Hypothalamus (tissue), 51 donors: ENCODE measurements at places on chromosomes 2 and 18.

DNA sequence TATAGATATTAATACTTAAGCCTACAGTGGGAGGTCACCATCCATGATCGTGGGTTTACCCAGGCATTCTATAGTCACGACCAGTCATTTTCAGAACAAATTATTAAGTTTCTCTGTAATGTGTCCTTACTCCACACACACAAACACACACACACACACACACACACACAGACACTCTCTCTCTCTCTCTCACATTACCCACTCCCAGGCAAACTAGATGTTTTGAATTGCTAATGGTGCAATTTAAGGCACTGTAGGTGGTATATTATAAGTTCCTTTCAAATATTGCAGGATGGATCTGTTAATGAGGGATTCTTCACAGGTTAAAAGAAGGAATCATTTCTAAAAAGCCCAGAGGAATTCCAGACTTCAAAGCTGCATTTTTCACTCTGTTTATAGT, 657.8 kb downstream of the MBD2 start:
- DNase-seq, result no peak

DNA sequence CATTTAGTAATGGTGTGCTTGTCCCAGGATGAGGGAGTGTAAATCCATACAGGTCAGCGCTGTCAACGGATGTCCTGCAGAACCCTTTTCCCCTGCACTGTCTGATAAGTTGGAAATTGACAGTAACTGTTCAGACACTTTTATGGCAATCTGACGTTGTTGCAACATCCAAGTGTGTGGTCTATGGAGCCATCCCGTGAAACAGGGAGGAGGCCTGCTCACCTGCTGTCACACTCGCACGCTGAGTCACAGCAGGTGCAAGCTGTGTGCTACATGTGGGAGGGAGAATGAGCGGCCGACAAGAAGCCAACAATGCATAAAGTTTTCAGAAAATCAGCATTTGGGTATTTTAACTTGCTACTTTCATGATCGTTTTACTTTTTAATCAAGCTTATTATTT, 43.7 kb upstream of the RMDN2 start:
- DNase-seq, result no peak

GRCh38 chr18:51668101-51668500, 470.6 kb upstream of the MEX3C start:
- DNase-seq, result peak; percentile 19

DNA sequence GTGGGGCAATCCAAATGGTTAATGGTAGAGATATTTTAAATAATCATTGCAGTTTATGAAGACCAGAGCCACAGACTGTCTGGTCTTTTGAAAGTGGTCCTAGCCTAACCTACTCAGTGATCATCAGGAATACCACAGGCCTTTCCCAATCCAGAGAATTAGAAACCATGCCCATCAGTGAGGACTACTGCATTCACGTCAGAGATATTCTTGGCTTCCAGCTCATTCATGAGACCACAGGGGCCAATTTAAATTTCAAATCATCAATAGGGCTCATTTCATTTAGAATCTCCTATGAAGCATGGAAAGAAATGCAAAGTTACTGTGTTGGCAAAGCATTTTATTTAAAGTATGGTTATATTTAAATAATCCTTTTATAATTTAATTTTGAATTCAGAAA, 362.3 kb upstream of the KCNJ3 start:
- no peak for DNase-seq

GRCh38 chr2:200695601-200696000, 109.8 kb downstream of the AOX1 start:
- no peak for DNase-seq

- DNase-seq, result no peak
These were observed 30.9 kb downstream of the MREG start for GRCh38 chr2:215982465-215982875.

- no peak for DNase-seq
These were observed 58.1 kb upstream of the IL1RL1 start for GRCh38 chr2:102253140-102253752.

DNA sequence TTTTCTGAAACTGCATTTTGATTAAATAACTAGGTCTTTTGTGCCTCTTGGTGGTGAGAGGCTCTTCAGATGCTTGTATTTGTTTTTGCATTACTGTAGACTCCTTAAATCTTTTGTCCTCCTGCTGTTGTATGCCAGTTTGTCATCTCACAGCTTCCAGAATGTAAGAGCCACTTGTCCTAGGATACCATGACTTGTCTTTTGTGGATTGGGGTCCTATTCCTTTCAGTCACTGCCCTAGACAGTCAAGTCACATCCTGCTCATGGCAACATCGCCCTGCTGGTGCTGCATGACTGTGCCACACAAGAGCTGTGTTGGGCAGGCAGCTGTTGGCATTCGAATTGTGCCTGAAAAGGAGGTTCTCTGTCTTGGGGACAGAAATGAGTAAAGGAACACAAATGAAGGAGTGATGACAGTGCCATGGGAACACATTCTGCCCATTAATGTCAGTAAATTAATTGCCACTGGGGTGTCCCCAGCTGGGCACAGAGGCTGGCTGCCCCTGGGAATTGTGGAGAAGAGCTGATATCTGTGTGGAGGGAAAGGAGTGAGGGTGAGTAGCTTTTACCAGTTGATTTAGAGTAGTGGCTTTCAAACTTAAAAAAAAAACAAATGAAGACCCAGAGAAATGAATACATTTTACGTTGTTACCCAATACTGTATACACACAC, 140.3 kb downstream of the ARL6IP6 start:
- no peak for DNase-seq

DNA sequence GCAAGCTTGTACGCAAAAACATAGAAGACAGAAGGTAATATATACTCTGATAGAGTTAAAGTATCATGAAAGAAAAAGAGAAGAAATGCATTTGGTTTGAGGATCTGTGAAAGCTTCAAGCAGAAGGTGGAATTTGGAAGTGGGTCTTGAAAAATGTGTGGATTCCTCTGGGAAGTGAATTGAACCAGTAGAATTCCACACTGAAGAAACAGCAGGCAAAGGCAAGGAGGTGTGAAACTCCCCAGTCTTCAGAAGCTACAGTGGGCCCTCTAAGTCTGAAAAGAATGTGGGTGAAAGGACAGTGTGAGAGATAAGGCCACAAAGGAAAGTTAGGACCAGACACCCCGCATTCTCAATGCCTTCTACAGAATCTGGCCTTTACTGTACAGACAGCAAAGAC, 25.6 kb downstream of the COBLL1 start:
- DNase-seq, result no peak

DNA sequence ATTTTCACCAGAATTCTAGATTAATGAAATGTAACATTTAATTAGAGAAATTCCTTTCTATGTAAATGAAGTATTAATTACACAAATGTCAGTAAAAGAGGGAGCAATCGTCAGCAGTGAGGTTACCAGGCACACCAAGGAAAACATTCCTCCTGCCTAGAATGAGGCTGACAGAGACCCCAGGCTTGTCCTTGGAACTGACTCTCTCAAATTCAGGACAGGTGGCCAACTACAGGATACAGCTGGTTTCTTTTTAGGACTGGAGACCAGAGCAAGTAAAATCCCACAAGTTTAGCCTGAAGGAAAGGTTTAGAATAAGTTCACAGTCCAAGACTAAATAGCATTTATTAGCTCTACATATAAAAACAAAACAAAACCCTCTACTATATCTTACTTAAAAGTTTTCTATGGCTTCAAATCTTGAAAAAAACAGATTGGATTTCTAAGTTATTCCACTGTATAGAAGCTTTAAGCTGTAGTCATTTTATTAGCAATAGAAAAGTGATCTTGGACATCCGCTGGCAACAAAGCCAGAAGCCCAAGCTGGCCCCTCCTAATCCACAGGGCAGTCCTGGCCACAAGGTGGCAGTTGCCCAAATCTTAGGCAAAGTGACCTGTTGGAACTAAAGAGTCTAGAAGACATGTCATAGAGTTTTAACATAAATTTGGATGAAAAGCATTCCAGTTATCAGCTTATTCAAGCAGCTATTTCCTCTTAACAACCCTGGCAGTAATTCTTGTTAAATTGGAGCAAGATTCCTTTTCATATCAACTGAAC, 81.0 kb downstream of the SP3 start:
- no peak for DNase-seq

GRCh38 chr18:42614619-42615293, 500.7 kb downstream of the RIT2 start:
- peak; percentile 15 for DNase-seq

DNA sequence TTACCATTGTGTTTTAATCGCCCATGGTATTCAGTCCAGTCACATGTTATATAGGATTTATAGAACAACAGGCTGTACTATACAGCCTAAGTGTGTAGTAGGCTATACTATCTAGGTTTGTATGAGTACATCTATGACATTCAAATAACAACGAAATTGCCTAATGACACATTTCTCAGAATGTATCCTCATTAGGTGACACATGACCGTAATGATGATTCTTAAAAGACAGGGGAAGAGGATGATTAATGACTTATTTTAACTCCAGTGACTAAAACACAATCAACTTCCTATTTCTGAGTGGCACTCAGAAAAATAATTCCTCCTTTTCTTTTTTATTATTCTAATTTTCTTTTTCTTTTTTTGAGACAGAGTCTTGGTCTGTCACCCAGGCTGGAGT, 63.0 kb upstream of the ACSL3 start:
- no peak for DNase-seq
